Frontal cortex (tissue), 4 donors: ENCODE measurements at places on chromosomes 12 and 14.

- DNase-seq: peak; percentile 26
Observed at GRCh38 chr14:31449971-31450610, 7.2 kb downstream of the DTD2 start.

DNA sequence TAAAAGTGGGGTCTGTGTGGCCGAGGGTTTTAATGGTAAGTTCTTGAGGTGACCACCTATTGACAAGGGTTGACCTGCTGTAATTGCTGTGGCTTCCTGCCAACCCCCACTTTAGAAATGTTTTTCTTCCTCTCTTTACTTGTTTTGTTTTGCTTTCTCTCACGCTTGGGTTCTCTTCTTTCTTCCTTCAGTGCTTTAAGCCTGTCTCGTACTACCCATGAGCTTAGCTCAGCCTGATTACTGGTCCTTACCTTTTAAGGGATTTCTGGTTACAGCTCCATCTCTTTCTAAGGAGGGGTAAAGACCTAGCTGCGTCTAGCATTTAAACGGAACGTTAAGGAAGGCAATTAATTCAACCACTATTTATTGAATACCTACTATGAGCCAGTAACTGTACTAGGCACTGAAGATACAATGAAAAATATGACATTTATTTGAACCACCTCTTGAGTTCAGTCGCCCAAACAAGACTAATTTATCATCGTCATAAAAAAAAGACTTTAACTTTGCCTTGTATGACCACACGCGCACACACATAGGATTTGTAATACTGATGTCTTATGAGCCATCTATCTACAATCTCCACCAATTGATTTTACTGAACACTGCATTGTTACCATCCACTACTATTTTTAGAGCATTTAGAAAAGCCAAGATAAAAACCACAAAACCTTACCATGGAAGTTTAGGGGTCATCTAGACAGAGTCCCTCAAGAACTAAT is 888 bp upstream of the PPP1R12A start:
- no peak for DNase-seq

GRCh38 chr14:87698481-87698880 is 294.5 kb downstream of the GALC start:
- no peak for DNase-seq

DNA sequence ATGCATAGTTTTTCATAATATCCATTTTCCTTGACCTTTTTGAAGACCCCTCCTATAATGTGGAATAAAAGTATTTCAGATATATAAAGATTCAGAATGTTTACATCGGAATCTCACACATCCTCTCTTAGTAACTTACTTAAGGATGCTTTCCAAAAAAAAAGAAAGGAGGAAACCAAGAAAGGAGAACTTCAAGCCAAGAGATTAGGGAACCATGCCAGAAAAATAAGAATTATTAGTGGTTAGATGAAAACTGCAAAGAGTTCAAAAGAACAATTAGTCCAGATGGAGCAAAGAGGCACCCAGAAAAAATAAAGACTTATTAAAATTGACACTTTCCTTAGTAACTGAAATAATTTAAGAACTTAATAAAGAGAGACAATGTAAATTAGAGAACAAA is 179.2 kb downstream of the DUSP6 start:
- DNase-seq: no peak

- DNase-seq: no peak
Observed at GRCh38 chr12:18468246-18469075, 207.1 kb downstream of the PIK3C2G start.

DNA sequence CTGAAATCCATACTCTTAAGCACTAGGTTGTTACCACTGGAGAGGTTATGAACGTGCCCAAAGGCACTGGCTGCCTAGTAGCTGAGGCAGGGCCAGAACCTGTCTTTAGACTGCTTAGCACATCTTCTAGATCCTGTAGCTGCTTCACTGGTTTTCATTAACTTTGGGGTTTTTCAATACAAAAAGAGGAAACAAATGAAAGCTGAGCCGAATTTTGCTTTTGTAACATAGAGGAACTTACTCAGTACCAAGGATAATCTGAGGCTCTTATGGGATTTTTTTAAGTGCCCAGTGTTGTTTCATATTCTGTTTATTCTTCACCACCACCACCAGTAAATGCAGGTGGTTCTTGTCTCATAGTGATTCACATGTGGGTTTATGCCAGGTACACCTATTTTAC is 396.1 kb downstream of the RAD51B start:
- no peak for DNase-seq

DNA sequence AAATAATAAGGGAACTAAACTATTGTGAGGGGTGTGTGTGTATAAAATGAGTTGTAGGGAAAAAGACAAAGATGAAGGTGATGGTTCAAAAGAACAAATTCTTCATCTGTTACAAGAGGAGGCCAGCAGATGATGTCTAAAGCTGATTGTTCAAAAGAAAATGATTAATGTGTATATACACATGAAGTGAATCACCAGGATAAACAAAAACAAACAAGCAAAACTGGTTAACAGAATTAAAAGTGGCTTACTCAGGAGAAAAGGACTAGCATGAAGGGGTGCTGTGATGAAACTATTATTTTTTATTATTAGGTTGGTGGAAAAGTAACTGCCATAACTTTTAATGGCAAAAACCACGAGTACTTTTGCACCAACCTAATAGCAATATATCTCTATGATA is 348.4 kb downstream of the BCL11B start:
- DNase-seq: no peak

DNA sequence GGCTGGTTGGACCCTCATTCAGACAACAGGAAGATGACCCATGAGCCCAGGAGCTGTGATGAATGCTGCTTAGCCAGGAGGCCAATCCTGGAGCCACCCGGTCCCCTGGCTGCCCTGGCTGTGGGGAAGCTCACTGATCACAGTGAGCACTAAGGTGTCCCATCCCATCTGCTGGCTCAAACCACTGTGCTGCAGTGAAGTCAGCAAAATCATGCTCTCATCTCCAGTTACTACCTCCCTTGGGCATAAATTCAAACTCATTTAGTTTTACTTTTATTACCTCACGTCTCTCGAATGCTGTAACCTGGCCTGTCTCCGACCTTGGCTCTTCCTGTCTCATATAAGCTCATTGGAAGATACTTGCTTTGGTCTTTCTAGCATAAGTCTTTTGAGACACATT is 112.4 kb downstream of the APAF1 start:
- DNase-seq: no peak

GRCh38 chr12:110367181-110367864 is 36.2 kb downstream of the ANAPC7 start:
- no peak for DNase-seq

GRCh38 chr14:101947577-101947903 is 16.8 kb upstream of the DYNC1H1 start:
- DNase-seq: no peak

DNA sequence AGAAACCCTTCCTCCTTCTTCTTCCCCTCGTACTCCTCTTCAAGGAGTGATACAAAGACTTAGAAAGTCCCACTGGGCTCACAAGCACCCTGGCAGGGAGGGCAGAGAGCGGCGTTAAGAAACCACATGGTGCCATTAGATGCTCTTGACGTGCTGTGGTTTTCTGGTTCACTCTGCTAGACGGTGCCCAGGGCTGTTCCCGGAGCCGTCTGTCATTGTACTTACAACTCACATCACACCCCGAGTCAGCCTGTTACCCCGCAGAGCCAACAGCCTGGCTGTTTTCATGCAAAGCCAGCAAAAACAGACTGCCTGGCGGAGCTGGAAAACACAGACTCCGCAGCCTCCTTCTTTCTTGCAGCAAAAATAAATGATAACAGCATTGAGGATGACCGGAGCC is 232.6 kb upstream of the TBX3 start:
- DNase-seq: no peak

DNA sequence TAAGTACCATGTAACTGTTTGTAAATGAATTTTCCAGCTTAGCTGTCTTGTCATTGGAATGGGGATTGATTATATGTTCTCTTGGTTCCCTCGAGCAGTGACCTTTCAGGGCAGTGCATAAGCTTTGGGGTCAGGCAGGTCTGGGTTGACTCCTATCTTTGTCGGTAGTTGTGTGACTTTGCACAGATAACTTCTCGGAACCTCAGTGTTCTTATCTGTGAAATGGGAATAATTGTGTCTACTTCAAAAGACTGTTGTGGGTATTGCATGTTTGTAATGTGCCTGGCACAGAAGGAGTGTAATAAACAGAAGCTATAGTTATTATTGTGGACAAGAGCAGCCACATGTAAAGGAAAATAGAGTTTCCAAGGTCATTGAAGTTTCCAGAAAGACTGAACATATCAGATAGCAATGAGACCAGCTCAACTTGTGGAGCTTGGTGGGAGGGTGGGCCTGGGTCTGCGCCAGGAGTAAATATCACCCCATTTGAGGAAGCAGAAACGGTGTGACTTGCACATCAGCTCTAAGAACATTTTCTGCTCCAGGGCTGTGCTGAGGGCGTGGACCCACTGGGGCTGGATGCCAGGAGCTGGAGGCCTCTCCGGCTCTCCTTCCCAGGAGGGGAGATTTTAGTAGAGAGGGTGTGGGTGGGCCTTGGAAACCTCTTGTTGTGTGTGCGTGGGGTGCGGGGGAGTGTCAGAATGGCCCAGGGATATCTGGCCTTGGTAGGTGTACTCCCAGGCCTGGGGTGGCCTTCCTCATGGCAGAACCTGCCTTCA is 19.7 kb downstream of the FOS start:
- DNase-seq: no peak

GRCh38 chr14:77322250-77322902 is 1.5 kb downstream of the GSTZ1 start:
- no peak for DNase-seq

DNA sequence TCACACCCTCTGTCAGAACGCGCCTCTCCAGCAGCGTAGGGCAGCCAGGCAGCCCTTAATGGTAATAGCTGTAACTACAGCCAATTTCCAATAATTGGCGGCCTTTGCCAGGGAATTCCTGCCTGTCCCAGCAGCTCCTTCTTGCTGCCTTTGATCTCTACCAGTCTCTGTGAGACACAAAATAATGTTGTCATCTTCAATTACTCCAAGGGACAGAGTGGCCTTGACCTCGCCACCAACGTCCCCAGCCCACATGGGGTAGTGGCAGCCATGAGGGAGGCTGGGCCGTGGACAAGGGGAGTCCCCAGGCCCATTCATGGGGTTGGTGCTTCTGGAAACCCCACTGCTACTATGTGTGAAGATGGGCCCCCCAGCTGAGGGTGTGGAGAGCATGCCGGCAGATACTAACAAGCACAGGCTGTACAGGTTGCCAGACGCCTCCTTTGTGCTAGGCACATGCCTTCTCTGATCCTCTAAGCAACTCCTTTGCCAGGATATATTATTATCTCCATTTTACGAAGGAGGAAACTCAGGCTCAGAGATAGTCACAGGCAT is 17.4 kb upstream of the CLMN start:
- DNase-seq: no peak

GRCh38 chr12:4506870-4507269 is 31.8 kb upstream of the RAD51AP1 start:
- no peak for DNase-seq

- DNase-seq: no peak
Observed at GRCh38 chr12:92259291-92259690, 113.6 kb upstream of the BTG1 start.

GRCh38 chr12:75192196-75192595 is 17.4 kb downstream of the KCNC2 start:
- no peak for DNase-seq

GRCh38 chr12:64801381-64801780 is 23.1 kb upstream of the TBC1D30 start:
- DNase-seq: no peak

DNA sequence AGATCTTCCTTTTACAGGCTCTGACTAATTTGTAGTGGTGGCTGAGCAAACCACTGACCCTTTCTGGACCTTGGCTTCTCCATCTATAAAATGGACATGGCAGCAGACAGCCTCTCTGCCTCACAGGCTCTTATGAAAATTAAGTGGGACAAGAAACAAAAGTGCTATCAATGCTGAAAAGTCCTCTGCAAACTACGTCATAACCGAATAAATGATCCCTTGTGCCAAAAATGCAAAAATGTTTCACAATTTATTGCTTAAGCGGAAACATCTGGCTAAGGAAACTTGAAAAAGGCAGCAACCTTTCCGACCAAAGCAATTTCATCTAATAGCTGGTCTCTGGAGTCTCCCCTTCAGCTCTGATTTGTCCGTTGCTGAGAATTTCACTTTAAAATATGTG is 108.5 kb upstream of the PLXNC1 start:
- no peak for DNase-seq

DNA sequence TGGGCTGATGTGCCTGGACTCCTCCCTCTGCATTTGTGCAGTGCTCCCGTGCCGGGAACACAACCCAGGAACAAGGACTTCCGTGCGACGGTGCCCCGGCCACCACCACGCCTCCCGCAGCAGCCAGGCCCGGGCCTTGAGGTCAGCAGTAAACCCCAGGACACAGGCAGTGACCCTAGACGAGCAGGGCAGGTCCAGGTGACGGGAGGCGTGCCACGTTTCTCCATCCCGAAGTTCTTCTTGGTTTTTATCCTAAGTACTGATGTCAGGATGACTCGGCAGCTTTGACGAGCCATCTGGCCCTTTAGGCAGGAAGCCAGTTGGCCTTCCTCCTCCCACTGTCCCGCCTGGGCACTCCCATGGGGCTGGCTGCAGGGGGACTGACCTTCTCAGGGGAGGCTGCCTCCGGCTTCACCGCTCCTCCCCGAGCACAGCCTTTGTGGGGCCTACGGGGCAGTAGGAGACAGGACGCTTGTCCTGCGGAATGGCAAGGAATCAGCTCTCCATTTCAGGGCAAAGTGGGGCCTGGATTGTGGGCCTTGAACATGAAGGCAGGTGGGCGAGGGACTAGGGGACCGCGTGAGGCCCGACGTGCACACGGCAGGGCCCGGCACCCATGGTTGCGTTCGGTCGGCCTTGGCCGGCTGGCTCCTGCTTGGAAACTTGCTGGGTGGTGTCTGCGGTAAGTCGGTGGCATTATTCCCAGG is 94.1 kb downstream of the FBXL14 start:
- DNase-seq: no peak

GRCh38 chr12:46944771-46945170 is 119.0 kb upstream of the SLC38A4 start:
- no peak for DNase-seq

- no peak for DNase-seq
Observed at GRCh38 chr14:82029038-82029437, 495.4 kb upstream of the SEL1L start.

- no peak for DNase-seq
Observed at GRCh38 chr14:87966816-87967215, 26.2 kb downstream of the GALC start.

DNA sequence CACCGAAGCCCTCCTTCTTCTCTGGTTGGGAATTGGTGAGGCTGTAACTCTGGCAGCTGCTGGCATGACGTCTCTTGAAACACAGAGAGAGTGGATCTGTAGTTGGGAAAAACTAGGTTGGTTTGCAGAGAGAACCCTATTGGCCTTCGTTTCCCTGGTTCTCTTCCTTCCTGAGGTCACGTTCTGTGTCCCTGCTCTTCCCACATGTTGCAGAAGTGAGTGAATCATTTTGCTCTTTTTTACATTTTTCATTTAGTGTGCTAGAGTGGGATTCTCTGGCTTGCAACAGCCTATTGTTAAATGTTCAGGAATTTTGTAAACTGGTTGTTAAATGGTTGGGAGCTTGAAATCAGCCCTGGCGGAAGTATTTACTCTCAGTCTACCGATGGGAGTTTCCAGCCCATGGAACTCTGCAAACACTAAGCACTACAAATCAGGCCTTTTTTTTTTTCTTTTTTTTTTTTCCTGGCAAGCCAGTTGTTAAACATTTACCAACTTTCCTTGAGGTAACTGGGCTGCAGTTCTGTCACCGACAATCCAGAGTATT is 26.8 kb upstream of the CKAP4 start:
- DNase-seq: no peak
